Sigmoid colon (tissue), 7 donors: ENCODE measurements at places on chromosomes 2 and 18. TPM values are rescaled to one million over a fixed set of nuclear protein-coding genes. Genes with fewer than 3 reads are reported as not detected.

DNA sequence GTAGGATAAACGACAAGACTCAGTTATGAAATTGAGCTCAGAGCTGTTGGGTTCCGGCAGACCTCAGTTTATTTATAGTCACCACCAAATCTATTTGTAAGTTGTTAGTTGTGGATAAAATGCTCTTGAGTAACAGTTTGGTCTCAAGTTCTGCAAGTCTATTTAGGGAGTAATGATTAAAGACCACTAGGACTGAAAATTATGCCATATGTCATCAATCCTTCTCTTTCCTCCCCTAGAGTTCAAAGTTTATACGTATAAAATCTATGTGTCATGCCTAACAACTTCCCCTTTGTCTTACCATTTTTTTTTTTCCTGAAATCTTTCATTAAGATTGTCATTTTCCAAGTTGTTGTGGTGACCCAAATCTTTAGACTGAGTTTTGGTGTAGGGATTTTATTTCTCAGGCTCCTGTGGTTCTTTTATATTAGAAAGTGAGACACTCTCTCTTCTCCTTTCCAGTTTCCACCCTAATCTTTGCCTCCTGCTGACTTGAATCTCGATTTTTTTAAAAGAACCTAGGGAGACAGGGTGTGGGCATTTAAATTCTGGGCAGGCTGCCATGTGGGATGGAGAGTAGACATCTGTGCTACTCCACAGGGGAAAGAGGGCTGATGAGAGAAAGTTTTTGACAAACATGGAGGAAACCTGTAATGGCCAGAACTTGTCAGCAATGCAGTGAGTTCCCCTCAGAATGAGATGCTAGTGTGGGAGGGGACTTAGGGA lies 51.0 kb downstream of the LAMA3 start:
- no peak for DNase-seq
- H3K4me3 ChIP-seq: no peak overlapping the region
- no peak overlapping the region for H3K27ac ChIP-seq
- no peaks in the 10 kb centered on the region for H3K27me3 ChIP-seq
- H3K4me1 ChIP-seq: no peaks in the 10 kb centered on the region
- H3K36me3 ChIP-seq: no peaks in the 10 kb centered on the region

- H3K4me1 ChIP-seq: peaks cover 21% of the 10 kb centered on the region
- H3K27me3 ChIP-seq: no peaks in the 10 kb centered on the region
- H3K4me3 ChIP-seq: no peak overlapping the region
- no peaks in the 10 kb centered on the region for H3K36me3 ChIP-seq
- peak overlapping the region; percentile 75 for H3K27ac ChIP-seq
- DNase-seq: peak; percentile 79
These were observed 13.2 kb upstream of the DNAJC27 start for GRCh38 chr2:24984912-24985311.

GRCh38 chr2:201275069-201275468 lies 14.7 kb downstream of the CASP8 start:
- H3K27me3 ChIP-seq: no peaks in the 10 kb centered on the region
- no peak overlapping the region for H3K27ac ChIP-seq
- H3K4me1 ChIP-seq: no peaks in the 10 kb centered on the region
- no peak for DNase-seq
- peaks cover 5% of the 10 kb centered on the region for H3K36me3 ChIP-seq

GRCh38 chr2:238287737-238288649 lies at the start of gene PER2:
PER2 (minus strand) TSS chr2:238288610; CDS start chr2:238277936, 10,674 bp downstream.
- peaks cover 52% of the 10 kb centered on the region for H3K4me1 ChIP-seq
- DNase-seq: peak; percentile 90
- no peaks in the 10 kb centered on the region for H3K36me3 ChIP-seq

- DNase-seq: peak; percentile 24
- no peaks in the 10 kb centered on the region for H3K36me3 ChIP-seq
- no peak overlapping the region for H3K4me3 ChIP-seq
- no peak overlapping the region for H3K27ac ChIP-seq
- peaks cover 4% of the 10 kb centered on the region for H3K4me1 ChIP-seq
These were observed 26.6 kb upstream of the NT5DC4 start for GRCh38 chr2:112694182-112694581.

DNA sequence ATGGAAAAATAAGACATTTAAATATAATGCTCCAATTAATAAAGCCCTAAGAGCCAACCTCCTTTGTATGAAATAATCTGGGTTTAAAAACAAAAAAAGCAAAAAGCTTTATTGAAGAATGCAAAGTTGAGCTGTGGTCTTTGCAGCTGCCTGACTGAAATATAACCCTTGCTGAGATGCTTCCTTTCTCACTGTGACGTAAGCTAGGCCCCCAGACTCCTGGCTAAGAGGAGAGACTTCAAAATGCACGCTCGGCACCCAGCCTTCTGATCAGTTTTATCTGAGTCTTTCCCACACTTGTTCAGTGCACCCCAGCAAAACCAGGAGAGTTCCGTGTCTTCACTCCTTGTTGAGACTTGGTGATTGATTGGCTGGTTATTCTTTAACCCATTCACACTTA lies 115.3 kb downstream of the BCL11A start:
- H3K36me3 ChIP-seq: no peaks in the 10 kb centered on the region
- H3K4me1 ChIP-seq: peaks cover 6% of the 10 kb centered on the region
- H3K4me3 ChIP-seq: no peak overlapping the region
- no peak for DNase-seq

DNA sequence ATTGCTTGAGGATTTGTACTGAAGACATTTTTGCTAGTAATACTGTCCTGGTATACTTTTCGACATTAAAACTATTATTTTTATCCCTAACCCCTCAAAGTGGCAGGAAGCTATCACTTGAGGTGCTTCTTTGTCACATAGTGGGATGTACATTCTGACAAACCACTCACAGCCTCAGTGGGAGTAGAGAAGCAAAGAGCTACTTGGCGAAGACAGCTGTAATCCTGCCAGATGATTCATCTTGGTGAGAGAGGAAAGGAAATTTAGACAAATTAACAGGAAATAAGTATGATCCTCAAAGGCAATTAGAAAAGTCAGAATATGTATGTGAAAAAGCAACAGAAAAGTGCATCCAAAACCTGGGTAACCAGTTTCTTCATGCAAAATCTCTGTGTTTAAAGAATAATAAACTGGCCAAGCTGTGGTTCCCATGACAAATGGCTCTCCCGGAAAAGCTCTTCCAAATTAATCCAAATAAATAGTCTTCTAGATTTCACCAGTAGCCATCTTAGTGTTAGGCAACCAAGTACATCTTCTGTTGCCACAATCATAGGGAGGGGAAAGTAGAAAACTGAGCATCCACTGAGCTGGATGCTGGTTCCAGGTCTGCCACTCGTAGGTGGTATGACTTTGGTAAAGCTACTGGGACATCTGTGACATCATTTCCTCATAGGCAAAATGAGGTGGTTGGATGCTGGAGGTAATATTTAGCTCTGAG lies 308.0 kb upstream of the LYPD1 start:
- no peak for DNase-seq
- H3K4me3 ChIP-seq: no peak overlapping the region

DNA sequence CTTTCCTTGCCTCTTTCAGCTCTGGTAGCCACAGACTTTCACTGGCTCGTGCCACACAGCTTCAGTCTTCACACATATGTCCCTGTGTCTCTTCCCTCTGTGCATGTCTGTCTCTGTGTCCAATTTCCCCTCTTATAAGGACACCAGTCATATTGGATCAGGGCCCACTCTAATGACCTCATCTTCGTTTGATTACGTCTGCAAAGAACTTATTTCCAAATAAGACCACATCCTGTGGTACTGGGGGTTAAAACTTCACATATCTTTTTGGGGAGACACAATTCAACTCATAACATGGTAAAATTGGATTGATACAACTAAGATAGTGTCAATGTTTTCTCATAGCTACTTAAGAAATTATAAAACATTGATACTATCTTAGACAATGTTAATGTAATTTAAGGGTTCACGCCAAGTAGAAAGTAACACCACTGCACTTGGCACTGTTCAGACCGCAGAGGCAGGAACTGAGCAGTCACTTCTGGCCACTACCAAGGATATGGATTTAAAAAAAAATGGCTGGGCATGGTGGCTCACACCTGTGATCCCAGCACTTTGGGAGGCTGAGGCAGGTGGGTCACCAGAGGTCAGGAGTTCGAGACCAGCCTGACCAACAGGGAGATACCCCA lies 119.6 kb upstream of the EPAS1 start:
- no peak overlapping the region for H3K4me3 ChIP-seq
- no peak overlapping the region for H3K27ac ChIP-seq
- H3K4me1 ChIP-seq: peaks cover 12% of the 10 kb centered on the region
- no peaks in the 10 kb centered on the region for H3K36me3 ChIP-seq
- peak; percentile 26 for DNase-seq
- H3K27me3 ChIP-seq: no peaks in the 10 kb centered on the region

- DNase-seq: no peak
- H3K36me3 ChIP-seq: no peaks in the 10 kb centered on the region
- no peaks in the 10 kb centered on the region for H3K4me1 ChIP-seq
- no peaks in the 10 kb centered on the region for H3K27me3 ChIP-seq
- H3K27ac ChIP-seq: no peak overlapping the region
These were observed 1058.7 kb upstream of the KLHL29 start for GRCh38 chr2:22326250-22326649.

DNA sequence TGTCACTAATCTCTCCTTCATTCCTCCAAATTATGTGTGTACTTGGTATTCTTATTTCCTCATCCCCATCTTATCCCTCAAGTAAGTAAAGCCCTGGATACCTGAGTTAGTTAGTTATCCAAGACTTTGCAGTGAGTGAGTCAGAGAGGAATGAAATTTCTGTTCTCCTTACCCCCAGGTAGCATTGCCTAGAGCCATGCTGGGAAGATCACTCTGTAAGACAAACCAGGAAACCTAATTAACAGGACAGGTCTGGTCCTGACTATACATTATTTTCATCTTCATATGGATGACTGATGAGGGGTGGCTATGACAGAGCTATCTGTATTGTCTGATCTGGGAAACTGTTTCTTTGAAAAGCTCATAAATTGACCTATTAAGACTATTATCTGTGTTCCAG lies 55.0 kb upstream of the ITGA6 start:
- H3K27ac ChIP-seq: no peak overlapping the region
- no peaks in the 10 kb centered on the region for H3K36me3 ChIP-seq
- H3K27me3 ChIP-seq: no peaks in the 10 kb centered on the region

GRCh38 chr2:134372611-134373131 lies 118.8 kb downstream of the MGAT5 start:
- H3K4me1 ChIP-seq: peaks cover 35% of the 10 kb centered on the region
- no peaks in the 10 kb centered on the region for H3K36me3 ChIP-seq
- peak; percentile 61 for DNase-seq
- no peak overlapping the region for H3K4me3 ChIP-seq
- H3K27me3 ChIP-seq: no peaks in the 10 kb centered on the region

DNA sequence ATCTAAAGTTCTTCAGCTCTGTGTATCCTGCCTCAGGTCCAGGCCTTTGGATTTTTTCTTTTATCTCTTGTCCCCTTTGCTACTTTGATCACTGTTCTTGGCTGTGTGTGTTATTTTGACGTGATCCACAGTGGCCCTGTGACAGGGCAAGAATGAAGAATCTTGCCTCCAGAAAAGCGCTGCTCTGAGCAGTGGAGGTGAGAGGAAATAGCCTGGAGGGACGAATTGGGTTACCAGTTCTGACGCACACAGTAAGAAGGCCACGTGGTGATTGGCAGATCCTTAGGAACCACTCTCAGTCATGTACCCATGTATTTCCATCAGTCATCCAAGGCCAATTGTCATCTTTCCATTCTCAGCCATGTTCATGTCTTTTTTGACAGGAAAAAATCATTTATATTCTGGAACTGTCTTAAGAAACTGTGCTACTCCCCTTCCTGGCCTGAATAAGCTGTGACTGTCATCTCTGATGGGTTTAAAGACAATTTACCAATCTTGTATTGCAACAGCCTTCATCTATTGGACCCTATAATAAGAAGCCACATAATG lies 47.6 kb downstream of the MAPK4 start:
- no peak overlapping the region for H3K27ac ChIP-seq
- no peak for DNase-seq
- H3K27me3 ChIP-seq: no peaks in the 10 kb centered on the region
- H3K4me1 ChIP-seq: no peaks in the 10 kb centered on the region
- H3K4me3 ChIP-seq: no peak overlapping the region
- no peaks in the 10 kb centered on the region for H3K36me3 ChIP-seq

The ARL5A gene
- 45.4 TPM for total RNA-seq

The VWA3B gene
- not detected for total RNA-seq

The AKAIN1 gene
- not detected for total RNA-seq

The TBR1 gene
- not detected for total RNA-seq

The TLX2 gene
- 2.5 TPM for total RNA-seq

The TEKT4 gene
- total RNA-seq: not detected
